Erythroblast (primary cell): ENCODE measurements at places on chromosomes 1 and 21.
A peak's percentile ranks its signal among the peaks of the same experiment; 100 is the strongest.

- peak; percentile 87 for DNase-seq
These were observed 174.0 kb downstream of the CRB1 start for GRCh38 chr1:197441999-197442414.

DNA sequence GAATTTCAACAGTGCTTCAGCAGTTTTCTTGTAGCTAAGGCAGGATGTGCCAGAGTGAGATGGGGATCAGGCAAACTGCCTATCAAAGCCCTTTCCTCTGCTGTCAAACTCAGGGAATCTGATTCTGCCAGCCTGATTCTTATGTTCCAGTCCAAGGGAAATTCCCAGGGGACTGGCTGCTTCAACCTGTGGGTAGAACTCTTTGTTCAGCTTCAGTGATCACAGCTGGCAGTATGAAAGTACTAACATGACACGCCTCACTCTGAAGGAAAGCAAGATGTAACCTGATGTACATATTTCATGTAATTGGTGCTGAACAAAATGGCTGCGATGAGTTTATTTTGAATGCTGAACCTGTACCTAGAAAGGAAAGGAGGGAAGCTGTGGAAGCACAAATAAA is 40.1 kb upstream of the SLC5A9 start:
- DNase-seq, result no peak

DNA sequence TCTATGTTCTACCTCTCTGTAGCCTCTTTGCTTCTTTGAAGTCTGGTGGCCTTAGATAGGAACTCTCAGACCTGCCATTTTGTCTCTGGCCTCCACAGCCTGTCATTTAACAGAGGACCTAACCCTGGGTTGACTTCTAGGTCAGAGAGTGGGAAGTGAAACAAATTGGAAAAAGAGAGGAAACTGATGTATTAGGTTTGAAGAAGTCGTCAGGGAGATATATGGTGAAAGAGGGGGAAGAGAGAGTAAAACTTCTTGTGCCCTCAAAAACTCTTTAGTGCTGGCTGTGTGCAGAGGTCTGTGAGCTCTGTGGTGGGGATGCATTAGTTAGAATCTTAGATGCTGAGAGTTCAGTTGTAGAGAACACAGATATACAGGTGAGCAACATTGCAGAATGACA is 30.2 kb upstream of the CD1D start:
- no peak for DNase-seq

DNA sequence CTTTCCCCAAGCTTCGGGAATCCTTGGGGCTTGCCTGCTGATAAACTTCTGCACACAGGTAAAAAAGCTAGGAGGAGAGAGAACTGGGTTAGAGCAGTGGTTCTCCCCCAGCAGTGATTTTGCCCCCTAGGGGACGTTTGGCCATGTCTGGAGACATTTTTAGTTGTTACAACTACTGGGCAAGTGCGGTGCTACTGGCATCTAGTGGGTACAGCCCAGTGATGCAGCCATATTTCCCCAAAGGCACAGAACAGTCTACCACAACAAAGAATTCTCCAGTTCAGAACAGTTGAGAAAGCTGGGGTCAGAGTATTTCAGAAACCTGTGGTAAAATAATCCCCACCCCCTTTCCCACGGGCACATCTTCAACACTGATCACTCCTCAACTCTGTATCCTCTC is 41.3 kb downstream of the LRRC71 start:
- DNase-seq, result no peak

- DNase-seq, result peak; percentile 77
These were observed 5.5 kb upstream of the FOXD2 start for GRCh38 chr1:47432071-47433036.

DNA sequence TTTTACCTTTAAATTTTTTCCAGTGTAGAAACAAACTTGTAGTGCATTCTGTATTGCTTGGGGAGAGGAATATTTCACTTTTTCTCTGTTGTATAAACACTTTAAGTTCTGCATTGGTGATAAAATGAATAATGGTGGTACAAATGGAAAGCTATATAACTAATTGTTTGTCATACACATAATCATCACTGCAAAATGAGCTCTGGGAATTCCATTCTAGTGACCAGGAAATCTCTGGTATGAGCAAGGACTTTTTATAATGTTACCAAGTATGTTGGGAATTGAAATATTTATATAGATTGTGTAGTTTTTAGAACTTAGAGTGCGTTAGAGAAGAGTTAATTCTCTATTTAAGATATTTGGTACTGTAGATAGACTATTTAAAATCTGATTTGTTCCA is 5.0 kb upstream of the FMN2 start:
- no peak for DNase-seq

DNA sequence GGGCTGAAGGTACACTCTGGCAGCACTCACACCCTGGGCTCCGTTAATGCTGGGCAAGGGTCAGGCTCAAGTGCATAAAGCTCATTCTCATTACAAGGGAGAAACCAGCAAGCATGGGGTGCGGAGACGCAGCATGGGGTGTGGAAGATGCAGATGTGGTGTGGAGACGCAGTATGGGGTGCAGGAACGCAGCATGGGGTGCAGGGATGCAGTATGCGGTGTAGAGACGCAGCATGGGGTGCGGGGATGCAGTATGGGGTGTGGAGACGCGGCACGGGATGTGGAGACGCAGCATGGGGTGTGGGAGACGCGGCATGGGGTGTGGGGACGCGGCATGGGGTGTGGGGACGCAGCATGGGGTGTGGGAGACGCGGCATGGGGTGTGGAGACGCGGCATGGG is 390.7 kb downstream of the NPHP4 start:
- DNase-seq, result no peak

DNA sequence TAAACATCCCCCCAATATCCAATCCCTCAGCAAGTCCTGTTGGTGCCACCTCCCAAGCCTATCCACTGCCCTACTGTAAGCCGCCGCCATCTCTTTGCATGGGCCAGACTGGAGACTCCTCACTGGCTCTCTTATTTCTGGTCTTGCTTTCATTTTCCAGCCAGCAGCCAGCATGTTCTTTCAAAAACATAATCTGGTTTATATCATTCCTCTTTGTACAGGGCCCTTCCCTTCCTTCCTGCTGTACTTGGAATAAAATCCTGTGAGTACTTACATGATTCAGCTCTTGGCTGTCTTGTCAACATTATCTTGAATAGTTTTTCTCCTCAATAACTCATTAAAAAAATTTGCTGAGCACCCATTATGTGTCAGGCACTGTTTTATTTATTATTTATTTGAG is 28.2 kb downstream of the TLR5 start:
- no peak for DNase-seq

DNA sequence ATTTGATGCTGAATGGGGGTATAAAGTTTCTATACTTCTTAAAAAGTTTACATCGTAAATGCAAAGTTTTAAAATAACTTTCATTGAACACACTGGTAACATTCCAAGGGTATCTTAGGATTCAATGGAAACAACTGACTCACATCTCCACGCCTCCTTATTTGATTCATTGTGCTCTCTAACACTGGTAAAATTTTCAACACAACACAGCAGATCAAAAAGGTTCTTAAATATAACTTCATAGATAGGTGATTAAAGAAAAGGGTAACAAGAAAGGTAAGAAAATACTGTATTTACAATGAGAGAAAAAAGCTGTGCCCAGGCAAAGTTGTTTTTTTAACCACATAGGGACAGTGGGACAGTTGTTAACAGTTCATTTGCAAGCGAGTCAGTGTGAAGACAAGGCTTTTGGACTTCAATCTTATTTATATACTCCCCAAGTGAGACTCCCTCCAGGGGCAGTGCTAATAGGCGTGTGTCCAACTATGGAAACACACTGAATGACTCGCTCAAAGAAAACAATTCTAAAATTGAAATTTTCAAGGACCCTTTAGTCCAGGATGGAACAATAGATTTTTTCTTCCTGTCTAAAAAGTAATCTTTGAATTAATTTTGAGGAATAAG is 140.5 kb downstream of the TIAM1 start:
- no peak for DNase-seq

DNA sequence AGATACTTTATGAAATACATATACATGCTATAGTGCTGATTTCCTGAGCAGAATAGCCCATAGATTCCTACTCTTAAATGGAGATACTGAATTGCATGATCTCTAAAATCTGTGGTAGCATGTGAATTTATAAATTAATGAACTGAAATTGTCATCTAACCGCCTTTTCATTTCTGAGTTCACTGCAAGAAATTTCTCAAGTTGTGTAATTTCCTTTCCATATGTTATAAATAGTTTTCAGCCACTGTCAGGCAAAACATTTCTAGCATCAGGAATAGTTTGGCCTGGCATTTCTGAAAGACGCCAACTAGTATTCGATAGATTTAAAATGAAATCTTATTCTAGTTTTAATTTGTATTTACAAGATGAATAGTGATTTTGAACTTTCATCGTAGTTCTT is 310.1 kb downstream of the USH2A start:
- no peak for DNase-seq

DNA sequence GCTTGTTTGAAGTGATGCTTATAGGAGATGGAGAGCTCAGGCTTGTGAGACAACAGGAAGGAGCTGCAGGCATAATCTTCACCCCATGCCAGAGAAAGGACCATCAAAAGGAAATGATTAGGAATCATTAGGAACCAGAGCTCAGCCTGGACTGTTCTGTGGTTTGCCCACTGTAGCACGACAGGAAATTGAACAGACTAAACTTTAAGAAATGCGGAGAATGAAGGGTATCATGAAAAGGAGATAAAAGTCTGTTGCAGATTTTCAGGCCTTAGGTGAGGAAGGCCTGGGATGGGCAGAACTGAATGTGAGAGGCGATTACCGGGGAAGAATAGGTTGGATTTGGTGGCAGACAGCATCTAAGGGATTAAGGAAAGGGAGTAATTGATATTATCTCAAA is 292.0 kb upstream of the PLXNA2 start:
- DNase-seq, result no peak

- DNase-seq, result no peak
These were observed 52.0 kb upstream of the PDC start for GRCh38 chr1:186512698-186513457.

DNA sequence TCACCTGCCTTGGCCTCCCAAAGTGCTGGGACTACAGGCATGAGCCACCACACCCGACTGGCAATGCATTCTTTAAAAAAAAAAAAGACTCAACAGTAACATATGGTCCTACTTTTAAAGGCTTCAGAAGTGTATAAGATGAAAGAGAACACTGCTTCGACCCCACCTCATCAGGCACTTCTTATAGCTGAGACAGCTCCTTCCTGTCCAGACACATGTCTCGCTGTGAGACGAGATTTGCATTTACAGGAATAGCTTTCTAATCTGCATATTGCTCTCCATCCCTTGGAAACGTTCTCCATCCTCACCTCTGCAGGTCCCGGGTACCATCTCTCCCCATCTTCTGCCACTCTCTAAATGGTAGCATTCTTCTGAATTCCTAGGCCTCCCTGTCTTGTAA is 6.7 kb downstream of the AZIN2 start:
- no peak for DNase-seq

- no peak for DNase-seq
These were observed 32.5 kb downstream of the XKR8 start for GRCh38 chr1:27992276-27992675.

DNA sequence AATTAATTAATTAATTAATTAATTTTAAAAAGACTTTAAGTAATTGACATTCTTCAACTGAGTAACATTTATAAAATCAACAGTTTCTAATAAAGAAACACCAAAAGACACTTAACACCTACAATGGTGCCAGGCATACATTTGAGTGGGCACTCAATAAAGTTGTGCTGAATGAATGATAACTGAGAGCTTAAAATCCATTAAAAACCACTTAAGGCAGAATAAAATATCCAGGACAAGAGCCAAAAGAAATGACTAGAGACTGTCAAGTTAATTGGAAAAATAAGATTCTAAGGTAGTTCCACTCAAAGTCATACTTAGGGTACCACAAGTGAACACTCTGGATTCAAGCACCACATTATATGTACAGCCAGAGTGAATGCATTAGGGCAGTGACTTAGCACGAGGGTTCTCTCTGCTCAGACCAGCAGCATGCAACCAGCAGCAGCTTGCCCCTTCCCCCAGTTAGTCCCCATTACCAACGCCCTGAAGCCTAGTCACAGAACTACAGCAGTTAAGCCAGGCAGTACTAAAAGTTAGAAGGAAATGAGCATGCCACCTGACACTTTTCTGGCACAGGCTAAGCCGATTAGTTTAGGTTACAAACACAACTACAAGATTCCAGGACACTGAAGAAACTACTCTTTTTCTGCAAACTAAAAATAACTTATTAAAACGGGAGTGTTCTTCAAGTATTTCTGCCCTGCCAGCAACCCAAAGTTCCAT is 46.5 kb downstream of the LUZP1 start:
- DNase-seq, result no peak

DNA sequence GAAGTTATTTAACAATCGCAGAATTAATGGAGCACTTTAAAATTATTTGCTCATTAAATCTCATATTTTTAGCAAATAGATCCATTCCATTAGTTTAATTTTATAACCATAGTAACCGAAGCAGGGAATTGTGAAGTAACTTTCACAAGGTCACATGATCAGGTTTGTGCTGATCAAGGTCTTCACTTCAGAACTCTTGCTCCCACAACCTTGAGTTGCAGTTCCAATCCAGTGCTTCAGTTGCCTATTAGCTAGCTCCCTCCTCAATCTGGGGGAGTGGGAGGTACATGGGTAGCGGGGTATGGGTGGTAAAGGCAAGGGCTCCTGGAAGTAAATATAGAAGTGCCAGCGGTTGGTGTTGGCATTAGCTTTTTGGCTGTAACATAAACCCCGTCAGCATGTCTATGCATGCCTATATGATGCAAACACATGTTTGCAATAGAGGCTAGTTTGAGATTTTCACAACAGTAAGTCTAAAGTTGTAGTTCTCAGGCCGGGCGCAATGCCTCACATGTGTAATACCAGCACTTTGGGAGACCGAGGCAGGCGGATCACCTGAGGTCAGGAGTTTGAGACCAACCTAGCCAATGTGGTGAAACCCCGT is 5.8 kb downstream of the ATP5IF1 start:
- no peak for DNase-seq

DNA sequence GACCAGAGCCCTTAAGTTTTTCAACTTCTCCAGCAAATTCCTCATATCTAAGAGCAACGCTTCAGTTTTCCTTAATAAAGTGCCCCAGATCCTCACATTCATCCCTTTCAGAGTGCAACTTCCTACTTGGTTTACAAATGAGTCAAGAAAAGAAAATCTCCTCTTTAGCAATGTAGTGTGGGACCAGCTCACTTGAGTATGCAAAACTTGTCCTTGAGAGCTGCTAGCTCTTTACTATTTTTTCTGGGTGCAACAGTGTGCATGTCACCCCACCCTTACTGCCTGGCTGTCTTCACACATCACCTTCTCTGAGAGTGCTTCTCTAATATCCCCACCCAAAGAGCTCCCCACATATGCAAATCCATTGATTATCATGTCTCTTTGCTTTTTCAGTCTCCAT is 203.1 kb upstream of the CAMK1G start:
- no peak for DNase-seq

- no peak for DNase-seq
These were observed 113.7 kb upstream of the KCTD3 start for GRCh38 chr1:215453440-215453839.
